Endothelial cell of umbilical vein (primary cell): ENCODE measurements at places on chromosomes 11 and 22.

DNA sequence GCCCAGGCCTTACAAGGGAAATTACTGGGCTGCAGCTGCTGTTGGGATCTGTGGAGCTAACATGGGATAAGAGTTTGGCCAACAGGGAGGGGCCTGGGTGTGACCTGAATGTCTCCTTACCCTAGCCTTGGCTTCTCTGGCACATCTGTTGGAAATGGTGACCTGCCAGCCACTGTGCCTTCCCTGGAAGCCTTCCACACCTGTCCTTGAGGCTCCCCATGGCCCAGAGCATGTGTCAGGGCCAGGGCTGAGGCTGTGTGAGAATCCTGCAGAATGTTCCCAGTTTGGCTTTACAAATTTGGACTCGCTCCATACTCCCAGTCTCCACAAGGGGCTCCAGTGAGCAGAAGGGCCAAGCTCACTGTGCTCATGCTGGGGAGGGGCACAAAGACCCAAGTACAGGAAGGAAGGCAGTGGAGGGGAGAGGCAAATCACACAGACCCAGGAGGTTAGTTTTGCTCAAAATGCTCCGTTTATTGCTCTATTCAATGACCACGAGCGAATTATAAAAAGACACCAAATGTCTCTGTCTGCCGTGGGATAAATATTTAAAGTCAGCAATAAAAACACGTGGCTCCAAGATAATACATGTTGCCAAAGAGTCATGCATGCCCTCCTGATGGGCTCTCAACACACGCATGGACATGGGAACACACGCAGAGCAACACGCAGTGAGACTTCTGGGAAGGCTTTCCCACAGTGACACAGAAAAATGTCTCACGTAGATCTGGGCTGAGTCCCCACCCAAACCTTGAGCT, 1.7 kb upstream of the IGSF22 start:
- peak; percentile 41 for DNase-seq

- no peak for DNase-seq
Observed at GRCh38 chr11:104944076-104944475, 24.3 kb downstream of the CASP4 start.

DNA sequence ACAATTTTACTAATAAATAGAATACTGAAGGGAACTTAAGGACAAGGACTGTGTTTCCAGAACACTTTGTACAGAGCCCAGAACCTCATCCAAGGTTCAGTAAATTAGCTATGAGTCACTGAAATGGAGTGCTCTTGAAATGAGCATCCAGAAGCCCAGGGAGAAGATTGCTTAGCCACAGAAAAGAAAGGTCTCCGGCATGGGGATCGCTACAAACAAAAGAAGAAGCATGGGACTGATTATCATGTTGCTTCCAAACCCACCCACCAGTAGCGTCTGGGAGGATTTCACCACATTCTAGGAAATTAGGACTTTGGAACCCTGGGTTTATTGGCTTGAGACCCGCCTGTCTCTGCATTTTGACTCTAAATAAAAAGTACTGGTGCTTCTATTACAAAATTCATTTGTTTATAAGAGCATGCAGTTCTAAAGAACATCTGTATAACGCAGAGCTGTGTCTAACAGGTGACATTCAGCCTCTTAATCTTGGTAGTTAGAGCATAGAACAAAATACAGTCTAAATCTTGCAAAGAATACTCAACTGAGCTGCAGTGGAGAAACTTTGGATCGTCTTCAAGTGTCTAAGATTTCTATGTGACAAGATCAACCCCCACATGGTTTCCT, 35.9 kb upstream of the SESN3 start:
- no peak for DNase-seq

DNA sequence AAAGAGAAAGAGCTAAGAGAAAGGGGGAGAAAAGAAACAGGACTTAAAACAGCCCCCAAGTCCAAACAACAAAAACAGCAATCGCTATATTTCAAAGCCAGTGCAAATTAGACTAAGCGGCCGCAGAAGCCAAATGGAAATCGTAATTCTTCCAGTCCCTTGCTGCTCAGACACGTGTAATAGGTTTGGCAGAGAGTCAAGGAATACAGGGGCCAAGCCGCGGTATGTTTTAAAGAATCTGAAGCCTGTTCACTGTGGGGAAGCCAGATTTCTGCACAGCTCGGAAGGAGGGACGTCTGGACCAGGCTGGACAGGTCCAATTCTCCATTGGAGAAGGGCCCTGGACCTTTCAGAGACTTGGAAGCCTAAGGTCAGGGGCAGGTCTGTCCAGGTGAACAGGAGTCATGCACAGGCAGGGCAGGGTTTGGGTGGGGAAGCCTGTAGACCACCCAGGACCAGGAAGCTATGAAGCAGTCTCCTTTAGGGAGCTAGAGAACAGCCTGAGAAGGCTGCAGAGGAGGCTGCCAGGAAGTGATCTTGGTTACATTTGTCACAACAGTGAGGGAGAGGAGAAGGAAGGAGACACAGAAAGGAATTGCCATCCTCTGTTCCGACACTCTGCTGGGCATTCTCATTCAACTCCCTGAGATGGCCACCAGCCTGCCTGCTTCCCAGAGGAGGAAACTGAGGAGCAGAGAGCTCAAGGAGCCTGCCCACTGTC, 265.5 kb upstream of the ISX start:
- no peak for DNase-seq

GRCh38 chr11:105192115-105192514, 52.5 kb upstream of the CARD18 start:
- no peak for DNase-seq

GRCh38 chr11:75325713-75326438, 25.6 kb downstream of the ARRB1 start:
- DNase-seq: peak; percentile 98
